Smooth muscle cell of trachea (primary cell): ENCODE measurements at places on chromosomes 4 and X. TPM values are rescaled to one million over a fixed set of nuclear protein-coding genes. Genes with fewer than 3 reads are reported as not detected.

Gene BEX1
- 0.15 and 0.17 TPM in 2 replicates for total RNA-seq

Gene DKK2
- 1.8 and 5.1 TPM in 2 replicates for total RNA-seq

Gene VCX3A
- total RNA-seq = not detected in 2 replicates

Gene DOCK11
- 38.9 and 39.4 TPM in 2 replicates for total RNA-seq

Gene CASK
- 37.5 and 55.9 TPM in 2 replicates for total RNA-seq

Gene NKX3-2
- total RNA-seq = 1.2 and 1.5 TPM in 2 replicates

Gene MAGEA10
- not detected in 2 replicates for total RNA-seq

Gene ADGRA3
- total RNA-seq = 18.5 and 20.7 TPM in 2 replicates

Gene PPP4R3C
- total RNA-seq = not detected in 2 replicates

Gene GABRG1
- total RNA-seq = not detected in 2 replicates

Gene PAGE2B
- total RNA-seq = not detected in 2 replicates

Gene RBPJ
- 184 and 284 TPM in 2 replicates for total RNA-seq

Gene BBS12
- total RNA-seq = 5.5 and 6.1 TPM in 2 replicates

Gene PIN4
- total RNA-seq = 6.5 and 15.6 TPM in 2 replicates

Gene PAGE2
- total RNA-seq = not detected in 2 replicates

Gene NHS
- 3.9 and 4.6 TPM in 2 replicates for total RNA-seq

Gene ESX1
- total RNA-seq = not detected in 2 replicates

Gene CXorf38
- total RNA-seq = 9.9 and 13.8 TPM in 2 replicates

Gene L1CAM
- total RNA-seq = 1.2 and 1.6 TPM in 2 replicates

Gene SH2D1A
- total RNA-seq = not detected in 2 replicates

Gene AGTR2
- total RNA-seq = not detected in 2 replicates

Gene EIF2S3
- total RNA-seq = 217 and 231 TPM in 2 replicates

Gene TLR10
- 0.15 TPM in 1 of 2 replicates, not detected in the other for total RNA-seq

Gene RAI2
- 2.2 and 5.8 TPM in 2 replicates for total RNA-seq

Gene TCEANC
- total RNA-seq = 2.6 and 3.3 TPM in 2 replicates

Gene ZDHHC15
- total RNA-seq = under 0.01 TPM in 1 of 2 replicates, not detected in the other

Gene NXF2
- not detected in 2 replicates for total RNA-seq

Gene MSX1
- 14.4 and 17.2 TPM in 2 replicates for total RNA-seq

Gene LUZP4
- total RNA-seq = not detected in 2 replicates

Gene ZCCHC18
- 0.33 TPM in 1 of 2 replicates, not detected in the other for total RNA-seq

Gene WAS
- 0.17 TPM in 1 of 2 replicates, not detected in the other for total RNA-seq

Gene GAB3
- total RNA-seq = 6.5 and 7.3 TPM in 2 replicates

Gene CLIC2
- 29.4 and 29.8 TPM in 2 replicates for total RNA-seq

Gene F8A3
- total RNA-seq = 3.8 and 4.9 TPM in 2 replicates

Gene KLHL13
- total RNA-seq = 18.0 and 28.5 TPM in 2 replicates

Gene UGT2B10
- total RNA-seq = not detected in 2 replicates

Gene PRR32
- not detected in 2 replicates for total RNA-seq

Gene NALF2
- total RNA-seq = not detected in 2 replicates

Gene PYURF
- total RNA-seq = 54.6 and 83.9 TPM in 2 replicates

Gene POLN
- 3.2 and 5.3 TPM in 2 replicates for total RNA-seq

Gene PPP1R2C
- total RNA-seq = not detected in 2 replicates

Gene SLC7A11
- 53.4 and 53.9 TPM in 2 replicates for total RNA-seq

Gene RBM47
- total RNA-seq = 1.0 and 1.3 TPM in 2 replicates

Gene CXCL5
- 0.73 and 0.83 TPM in 2 replicates for total RNA-seq

Gene MXRA5
- total RNA-seq = 26.8 and 42.5 TPM in 2 replicates

Gene PITX2
- 0.87 and 0.99 TPM in 2 replicates for total RNA-seq

Gene BLOC1S4
- 22.5 and 23.3 TPM in 2 replicates for total RNA-seq

Gene RAPGEF2
- total RNA-seq = 27.6 and 36.1 TPM in 2 replicates

Gene CLGN
- total RNA-seq = 11.6 and 34.2 TPM in 2 replicates

Gene FHL1
- total RNA-seq = 82.8 and 121 TPM in 2 replicates

Gene IL21
- total RNA-seq = not detected in 2 replicates

Gene TEX11
- total RNA-seq = 0.15 TPM in 1 of 2 replicates, not detected in the other

Gene ARHGEF6
- 17.2 and 19.2 TPM in 2 replicates for total RNA-seq

Gene ATP2B3
- under 0.01 TPM in 1 of 2 replicates, not detected in the other for total RNA-seq

Gene LRRC66
- 0.83 and 1.5 TPM in 2 replicates for total RNA-seq
